ENCODE measurements at places on chromosomes 5 and 9. TPM values are rescaled to one million over a fixed set of nuclear protein-coding genes. Genes with fewer than 3 reads are reported as not detected.

GRCh38 chr5:24110004-24110615, 534.7 kb downstream of the CDH10 start:
- no peaks in the 10 kb centered on the region for H3K4me1 ChIP-seq
- no peaks in the 10 kb centered on the region for H3K27me3 ChIP-seq
- no peak overlapping the region for H3K4me3 ChIP-seq
- no peaks in the 10 kb centered on the region for H3K36me3 ChIP-seq

The IQGAP2 gene
- total RNA-seq, result not detected

- no peak for DNase-seq
- H3K27me3 ChIP-seq, result no peaks in the 10 kb centered on the region
- no peak overlapping the region for H3K27ac ChIP-seq
- H3K4me1 ChIP-seq, result no peaks in the 10 kb centered on the region
- no peak overlapping the region for H3K4me3 ChIP-seq
- peaks cover 36% of the 10 kb centered on the region for H3K36me3 ChIP-seq
Observed at GRCh38 chr9:114048533-114049415, 29.3 kb downstream of the AMBP start.

The MRRF gene
- total RNA-seq, result 26.6 TPM

The LURAP1L gene
- total RNA-seq, result 0.31 TPM

DNA sequence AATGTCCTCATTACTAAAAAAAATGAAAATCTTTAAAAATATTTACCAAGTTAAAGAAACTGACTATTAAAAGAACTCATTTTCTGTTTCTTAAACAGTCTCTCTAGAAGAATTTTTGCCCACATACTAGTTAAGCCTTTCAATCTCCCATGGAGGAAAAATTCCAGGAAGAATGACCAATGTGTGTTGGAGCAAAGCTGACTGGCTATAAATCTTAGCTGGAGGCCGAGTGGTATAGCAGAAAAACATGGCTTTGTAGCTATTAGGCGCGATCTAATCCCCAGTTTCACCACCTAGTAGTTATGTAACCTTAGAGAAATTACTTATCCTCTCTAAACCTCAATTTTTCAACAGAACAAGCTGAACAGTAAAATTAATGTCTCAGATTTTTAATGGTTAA, 135.5 kb upstream of the PRLR start:
- no peak for DNase-seq
- no peak overlapping the region for H3K27ac ChIP-seq
- no peak overlapping the region for H3K4me3 ChIP-seq
- H3K4me1 ChIP-seq, result no peaks in the 10 kb centered on the region
- no peaks in the 10 kb centered on the region for H3K27me3 ChIP-seq

DNA sequence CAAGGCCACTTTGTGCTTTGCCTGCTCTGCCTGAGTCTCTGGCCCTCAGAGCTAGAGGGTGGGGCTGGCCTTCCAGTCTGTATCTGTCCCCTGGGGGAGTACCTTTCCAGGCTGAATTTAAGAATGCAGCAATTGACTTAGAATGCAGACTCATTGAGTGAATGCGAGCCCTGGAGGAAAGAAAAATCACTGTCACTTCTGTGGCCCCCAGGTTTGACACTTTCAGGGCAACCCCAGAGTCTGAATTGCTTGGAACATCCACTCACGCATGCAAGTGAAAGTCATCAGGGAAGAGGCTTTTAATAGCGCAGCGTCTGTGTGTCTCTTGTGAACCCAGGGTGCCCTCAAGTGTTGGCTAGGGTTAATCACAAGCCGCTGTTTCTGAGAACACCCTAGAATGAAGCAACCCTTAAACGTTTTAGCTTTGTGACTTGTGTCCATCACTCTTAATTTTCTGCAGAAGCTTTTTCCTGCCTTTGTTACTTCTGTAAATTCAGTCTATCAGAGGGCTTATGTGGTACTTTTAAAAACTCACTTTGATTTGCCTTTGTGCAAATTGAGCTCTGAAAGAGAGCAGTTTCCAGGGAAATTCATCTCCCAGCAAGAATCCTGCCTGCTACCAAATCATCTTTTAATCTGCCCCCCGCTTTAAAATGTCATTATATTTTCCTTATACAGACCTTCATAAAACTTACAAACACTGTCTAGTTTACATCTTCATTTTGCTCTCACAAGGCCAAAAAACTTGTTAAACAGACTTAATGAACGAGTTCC, 146.8 kb upstream of the IQGAP2 start:
- no peak for DNase-seq
- no peaks in the 10 kb centered on the region for H3K4me1 ChIP-seq
- H3K36me3 ChIP-seq, result no peaks in the 10 kb centered on the region
- no peak overlapping the region for H3K4me3 ChIP-seq
- no peak overlapping the region for H3K27ac ChIP-seq
- peaks cover 17% of the 10 kb centered on the region for H3K27me3 ChIP-seq

- no peaks in the 10 kb centered on the region for H3K4me1 ChIP-seq
- H3K27me3 ChIP-seq, result no peaks in the 10 kb centered on the region
- no peaks in the 10 kb centered on the region for H3K36me3 ChIP-seq
- no peak for DNase-seq
- H3K27ac ChIP-seq, result no peak overlapping the region
Observed at GRCh38 chr5:91777671-91778070, 394.6 kb upstream of the ARRDC3 start.

The RNF183 gene
- not detected for total RNA-seq

The SLC6A3 gene
- not detected for total RNA-seq

The PCDHGB3 gene
- not detected for total RNA-seq

DNA sequence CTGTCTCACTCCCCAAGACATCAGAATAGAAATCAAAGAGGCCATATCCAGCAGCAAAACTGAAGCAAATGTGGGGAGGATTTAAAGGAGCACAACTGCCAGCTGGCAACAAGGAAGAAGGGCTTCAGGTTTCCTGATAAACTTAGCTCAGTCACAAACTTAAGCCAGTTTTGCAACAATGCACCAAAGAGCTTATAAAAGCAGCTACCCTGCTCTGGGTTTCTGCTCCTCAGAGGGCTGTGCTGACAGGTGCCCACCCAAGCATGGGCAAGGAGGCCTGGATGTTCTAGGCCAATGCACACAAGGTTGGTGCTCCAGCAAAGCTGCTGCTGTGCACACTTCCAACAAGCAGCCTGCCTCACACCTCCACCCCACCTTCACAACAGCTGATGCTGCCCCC, 132.9 kb downstream of the SIL1 start:
- no peak for DNase-seq
- H3K27ac ChIP-seq, result no peak overlapping the region
- H3K4me1 ChIP-seq, result peaks cover 15% of the 10 kb centered on the region
- no peaks in the 10 kb centered on the region for H3K27me3 ChIP-seq

- H3K27ac ChIP-seq, result no peak overlapping the region
- DNase-seq, result no peak
- H3K4me1 ChIP-seq, result peaks cover 19% of the 10 kb centered on the region
- no peaks in the 10 kb centered on the region for H3K27me3 ChIP-seq
- H3K4me3 ChIP-seq, result no peak overlapping the region
Observed at GRCh38 chr5:33367416-33367815, 73.3 kb upstream of the TARS1 start.

DNA sequence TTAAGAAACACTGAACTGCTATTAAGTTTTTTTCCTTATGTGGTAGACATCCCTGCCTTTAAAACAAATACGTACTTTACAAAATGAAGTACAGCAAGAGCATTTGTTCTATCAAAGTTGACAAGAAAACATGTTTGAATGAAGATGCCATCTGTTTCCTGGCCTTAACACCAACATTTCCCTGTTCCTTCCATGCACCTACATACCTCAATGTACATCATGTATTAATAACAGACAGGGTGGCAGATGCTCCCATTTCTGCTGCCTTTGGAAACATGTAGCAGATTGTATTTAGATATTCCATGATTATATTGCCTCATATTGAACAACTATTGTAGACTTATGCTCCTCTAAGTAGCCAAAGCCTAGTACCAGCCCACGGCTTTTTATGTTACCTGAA, 104.4 kb downstream of the PJA2 start:
- H3K27ac ChIP-seq, result no peak overlapping the region
- H3K4me3 ChIP-seq, result no peak overlapping the region
- no peaks in the 10 kb centered on the region for H3K4me1 ChIP-seq
- no peaks in the 10 kb centered on the region for H3K36me3 ChIP-seq
- no peak for DNase-seq

DNA sequence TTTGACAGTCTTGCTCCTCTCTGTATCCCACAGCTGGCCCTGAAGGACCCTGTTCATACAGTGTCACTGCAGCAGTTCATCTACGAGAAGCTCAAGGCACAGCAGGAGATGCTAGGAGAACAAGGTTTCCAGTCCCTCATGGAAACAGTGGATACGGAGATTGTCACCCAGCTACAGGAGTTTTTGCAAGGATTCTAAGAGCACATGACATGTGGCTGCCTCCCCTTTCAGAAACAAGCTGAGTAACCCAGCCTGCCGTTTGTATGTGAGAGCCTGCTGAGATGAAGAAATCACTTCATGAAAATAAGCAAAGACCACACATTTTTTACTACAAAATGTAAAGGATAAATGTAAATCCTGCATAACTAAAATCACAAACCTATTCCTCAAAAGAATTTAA, 48.5 kb downstream of the LRRC70 start:
- no peak for DNase-seq
- no peaks in the 10 kb centered on the region for H3K4me1 ChIP-seq
- H3K27me3 ChIP-seq, result no peaks in the 10 kb centered on the region
- H3K4me3 ChIP-seq, result no peak overlapping the region
- H3K27ac ChIP-seq, result no peak overlapping the region

- DNase-seq, result no peak
- no peak overlapping the region for H3K4me3 ChIP-seq
- H3K4me1 ChIP-seq, result no peaks in the 10 kb centered on the region
- H3K27me3 ChIP-seq, result peaks cover 22% of the 10 kb centered on the region
- H3K27ac ChIP-seq, result no peak overlapping the region
Observed at GRCh38 chr9:101731429-101731828, 7.0 kb downstream of the GRIN3A start.

DNA sequence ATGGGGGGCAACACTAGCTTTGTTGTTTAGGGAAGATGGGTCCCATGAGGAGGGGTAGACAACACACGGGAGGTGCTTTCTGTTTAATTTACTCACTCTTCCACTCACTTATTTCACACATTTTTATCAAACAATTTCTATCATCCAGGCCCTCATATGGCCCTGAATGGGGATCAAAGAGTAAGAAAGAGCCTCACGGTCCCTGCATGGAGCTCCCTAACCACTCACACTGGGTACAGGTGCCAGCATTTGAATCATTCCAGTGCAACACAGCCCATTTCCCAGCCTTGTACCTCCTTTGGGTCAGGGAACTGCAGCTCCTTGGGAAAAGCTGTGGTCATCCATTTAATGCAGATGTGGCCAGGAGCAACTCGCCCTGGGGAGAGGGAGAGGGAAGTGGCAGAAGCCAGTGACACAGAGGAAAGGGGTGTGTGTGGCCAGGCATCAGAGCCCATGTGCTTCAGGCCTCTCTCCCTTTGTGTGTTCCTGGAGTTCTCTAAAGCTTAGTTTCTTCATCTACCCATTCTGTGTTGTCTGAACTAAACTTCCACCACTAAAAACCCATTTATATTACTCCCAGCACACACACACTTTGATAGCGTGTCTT, 185.4 kb downstream of the PJA2 start:
- H3K4me3 ChIP-seq, result no peak overlapping the region
- H3K27me3 ChIP-seq, result no peaks in the 10 kb centered on the region
- H3K4me1 ChIP-seq, result no peaks in the 10 kb centered on the region
- DNase-seq, result no peak
- no peaks in the 10 kb centered on the region for H3K36me3 ChIP-seq
- no peak overlapping the region for H3K27ac ChIP-seq

DNA sequence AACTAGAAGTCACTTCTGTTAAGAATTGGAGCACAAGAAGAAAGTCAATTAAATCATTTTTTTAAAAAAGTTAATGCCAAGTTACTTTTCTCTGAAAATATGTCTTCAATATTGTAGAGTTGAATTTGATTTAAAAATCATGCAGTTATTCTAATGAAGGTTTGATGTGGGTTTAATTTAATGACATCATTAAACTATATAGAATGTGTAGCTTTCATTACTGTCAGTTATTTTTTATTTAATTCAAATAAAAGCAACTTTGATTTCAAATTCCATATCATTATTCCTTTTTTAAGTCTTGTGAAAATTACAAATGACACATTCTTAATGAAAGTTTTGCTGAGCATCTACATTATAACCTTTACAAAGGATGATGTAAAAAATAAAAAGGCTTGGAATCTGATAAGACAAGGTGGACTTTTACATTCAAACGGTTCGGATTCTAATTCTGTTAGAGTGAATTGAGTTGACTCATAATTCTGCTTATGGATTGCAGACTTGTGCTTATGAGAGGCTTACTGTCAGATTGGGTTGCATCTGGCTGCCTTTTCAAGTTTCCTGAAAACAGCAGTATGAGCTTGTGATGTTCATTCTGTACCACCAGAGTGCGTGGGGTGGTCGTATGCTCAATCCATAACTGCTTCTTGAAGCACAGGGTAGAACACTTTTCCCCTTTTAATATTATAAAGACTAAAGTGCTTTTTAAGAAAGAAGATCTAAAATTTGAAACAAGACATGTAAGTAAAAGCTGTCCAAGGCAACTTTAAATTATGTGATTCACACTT, 253.0 kb upstream of the ARRDC3 start:
- no peaks in the 10 kb centered on the region for H3K27me3 ChIP-seq
- no peak for DNase-seq
- H3K4me1 ChIP-seq, result no peaks in the 10 kb centered on the region
- H3K27ac ChIP-seq, result no peak overlapping the region

DNA sequence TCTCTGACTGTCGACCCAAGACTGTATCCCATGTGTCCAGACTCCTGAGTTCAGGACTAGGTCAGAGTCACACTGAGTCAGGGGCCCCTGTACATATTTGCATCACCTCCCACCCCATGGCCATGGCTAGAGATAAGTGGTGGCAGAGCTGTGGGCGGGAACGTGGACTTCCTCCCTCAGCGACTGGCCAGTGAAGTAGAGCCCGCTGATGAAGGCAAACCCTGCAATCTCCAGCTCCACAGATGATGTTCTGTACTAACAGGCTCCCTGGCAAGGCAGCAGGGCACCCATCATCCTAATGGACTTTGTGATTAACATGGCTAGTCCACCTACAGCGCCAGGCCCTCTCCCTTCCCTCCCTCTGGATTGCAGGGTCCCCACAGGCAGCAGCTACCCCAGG, 110.5 kb upstream of the LRRTM2 start:
- H3K27ac ChIP-seq, result no peak overlapping the region
- no peaks in the 10 kb centered on the region for H3K36me3 ChIP-seq
- H3K4me3 ChIP-seq, result no peak overlapping the region
- H3K27me3 ChIP-seq, result no peaks in the 10 kb centered on the region

The MYOT gene
- not detected for total RNA-seq

- peaks cover 7% of the 10 kb centered on the region for H3K4me1 ChIP-seq
- no peaks in the 10 kb centered on the region for H3K27me3 ChIP-seq
- no peak for DNase-seq
- peaks cover 70% of the 10 kb centered on the region for H3K36me3 ChIP-seq
Observed at GRCh38 chr9:92299116-92299515, 5.6 kb upstream of the IARS1 start.

Measured in SJSA1 (cell line).